GM20000 (cell line): ENCODE measurements at places on chromosomes 7 and 10.

DNA sequence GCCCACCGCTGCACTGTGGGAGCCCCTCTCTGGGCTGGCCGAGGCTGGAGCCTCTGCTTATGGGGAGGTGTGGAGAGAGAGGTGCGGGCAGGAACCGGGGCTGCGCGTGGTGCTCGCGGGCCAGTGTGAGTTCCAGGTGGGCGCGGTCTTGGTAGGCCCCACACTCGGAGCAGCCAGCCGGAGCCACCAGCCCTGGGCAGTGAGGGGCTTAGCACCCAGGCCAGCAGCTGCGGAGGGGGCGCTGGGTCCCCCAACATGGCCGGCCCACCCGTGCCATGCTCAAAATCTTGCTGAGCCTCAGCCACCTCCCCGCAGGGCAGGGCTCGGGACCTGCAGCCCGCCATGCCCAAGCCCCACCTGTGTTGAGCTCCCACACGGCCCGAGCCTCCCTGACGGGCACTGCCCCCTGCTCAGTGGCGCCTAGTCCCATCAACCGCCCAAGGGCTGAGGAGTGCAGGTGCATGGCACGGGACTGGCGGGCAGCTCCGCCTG, 856.8 kb upstream of the CELF2 start:
- DNase-seq = no peak

DNA sequence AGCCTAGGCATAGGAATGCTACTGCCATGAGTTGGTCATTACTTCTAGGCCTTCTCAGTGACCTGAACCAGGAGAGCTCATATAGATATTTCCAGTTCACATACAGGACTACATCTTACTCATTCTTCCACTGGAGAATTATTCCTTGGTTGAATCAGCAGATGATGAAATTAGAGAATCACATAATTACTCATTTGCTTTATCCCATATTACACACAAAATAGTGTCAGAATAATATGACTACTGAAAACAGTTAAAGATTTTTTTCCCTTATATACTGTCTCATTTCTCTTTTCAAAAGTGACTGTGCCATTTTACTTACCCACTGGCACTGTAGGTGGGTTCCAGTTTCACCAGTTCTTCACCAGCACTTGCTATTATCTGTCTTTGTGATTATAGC, 18.5 kb downstream of the BMS1 start:
- no peak for DNase-seq

- no peak for DNase-seq
Observed at GRCh38 chr10:131444862-131445461, 133.4 kb upstream of the TCERG1L start.

DNA sequence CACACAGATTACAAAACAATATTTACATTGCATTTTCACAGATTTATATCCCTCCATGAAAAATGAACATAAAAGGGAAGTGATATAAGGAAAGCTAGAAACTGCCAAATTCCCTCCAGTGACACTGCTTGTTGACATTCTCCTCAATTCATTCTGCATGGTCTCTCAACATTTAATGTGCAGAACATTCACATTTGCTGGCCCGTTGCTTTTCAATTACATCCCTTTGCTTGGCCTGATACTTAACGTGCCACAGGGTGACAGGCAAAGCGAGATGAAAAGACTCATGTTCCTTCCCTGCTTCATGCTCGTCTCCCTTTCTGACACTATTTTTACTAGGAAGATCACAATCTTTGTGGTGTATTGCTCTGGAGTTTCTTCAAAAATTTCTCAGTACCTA, 1019.7 kb upstream of the LRRN3 start:
- no peak for DNase-seq

GRCh38 chr7:17132726-17133125, 165.7 kb upstream of the AHR start:
- DNase-seq = no peak

DNA sequence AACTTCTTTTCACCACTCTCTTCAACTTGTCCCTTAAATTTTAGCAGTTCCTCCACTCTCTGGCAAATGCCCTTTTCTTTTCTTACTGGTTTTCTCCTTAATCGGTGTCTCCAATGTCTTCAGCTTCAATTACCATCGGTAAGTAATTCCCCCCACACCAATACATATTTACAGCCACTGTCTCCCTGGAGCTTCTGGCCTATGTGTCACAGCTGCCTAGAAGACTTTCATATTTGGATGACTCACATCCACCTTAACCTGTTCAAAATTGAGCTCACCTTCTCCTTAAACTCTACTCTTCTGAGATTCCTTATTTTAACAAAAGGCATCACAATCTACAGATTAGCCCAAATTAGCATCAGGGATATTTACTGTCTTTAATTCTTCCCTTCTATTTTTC, 380.4 kb downstream of the POM121L12 start:
- no peak for DNase-seq

DNA sequence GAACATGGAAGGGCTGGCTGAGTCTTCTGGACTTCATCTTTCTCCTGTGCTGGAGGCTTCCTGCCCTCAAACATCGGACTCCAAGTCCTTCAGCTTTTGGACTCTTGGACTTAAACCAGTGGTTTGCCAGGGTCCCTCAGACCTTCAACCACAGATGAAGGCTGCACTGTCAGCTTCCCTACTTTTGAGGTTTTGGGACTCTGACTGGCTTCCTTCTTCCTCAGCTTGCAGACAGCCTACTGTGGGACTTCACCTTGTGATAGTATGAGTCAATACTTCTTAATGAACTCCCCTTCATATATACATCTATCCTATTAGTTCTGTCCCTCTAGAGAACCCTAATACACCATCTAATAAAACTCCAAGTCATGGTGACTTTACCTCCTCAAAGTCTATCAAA, 4.0 kb upstream of the CLEC5A start:
- no peak for DNase-seq

- DNase-seq = no peak
Observed at GRCh38 chr10:99979066-99979685, 30.6 kb downstream of the DNMBP start.

DNA sequence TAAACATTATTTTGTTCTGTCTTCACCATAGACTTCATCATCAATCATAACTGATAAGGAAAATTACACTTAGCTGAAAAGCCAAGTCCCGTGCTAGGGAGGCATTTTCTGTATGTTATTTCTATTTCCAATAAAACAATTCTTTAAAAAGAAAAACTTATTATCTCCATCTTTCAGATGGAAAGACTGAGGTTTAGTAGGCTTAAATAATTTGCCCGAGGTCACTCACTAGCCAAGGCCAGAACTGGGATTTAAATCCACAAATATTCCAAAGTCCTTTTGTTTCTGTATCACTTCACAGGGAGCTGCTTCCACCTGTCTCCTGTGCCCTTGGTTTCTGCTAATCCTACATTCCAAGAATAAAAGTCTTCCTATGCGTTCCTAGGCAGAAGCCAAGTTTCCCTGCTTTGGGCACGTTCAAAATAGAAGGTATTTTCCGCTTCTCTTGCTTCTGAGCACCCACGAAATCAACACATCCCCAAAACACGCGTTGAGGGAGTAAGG, 732 bp downstream of the CPVL start:
- no peak for DNase-seq

GRCh38 chr10:72254813-72255568, 18.7 kb upstream of the DDIT4 start:
- peak; percentile 47 for DNase-seq

DNA sequence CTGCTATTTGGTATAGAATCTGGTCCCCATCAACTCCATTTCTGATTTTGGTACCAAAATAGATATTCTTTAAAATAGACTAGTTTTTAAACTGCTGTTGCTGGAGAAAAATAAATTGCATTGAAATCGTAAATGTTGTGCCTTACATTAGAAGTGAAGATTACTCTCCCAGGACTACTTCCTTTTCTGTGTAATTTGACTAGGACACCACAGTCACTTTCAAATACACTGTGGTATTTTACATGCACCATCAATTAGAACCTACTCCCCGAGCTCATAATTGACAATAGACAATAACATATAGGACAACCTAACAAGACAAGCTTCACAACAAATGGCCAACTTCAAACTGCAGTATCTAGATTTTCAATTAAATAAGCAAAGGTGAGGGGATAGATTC, 211.5 kb downstream of the DGKB start:
- DNase-seq = no peak

DNA sequence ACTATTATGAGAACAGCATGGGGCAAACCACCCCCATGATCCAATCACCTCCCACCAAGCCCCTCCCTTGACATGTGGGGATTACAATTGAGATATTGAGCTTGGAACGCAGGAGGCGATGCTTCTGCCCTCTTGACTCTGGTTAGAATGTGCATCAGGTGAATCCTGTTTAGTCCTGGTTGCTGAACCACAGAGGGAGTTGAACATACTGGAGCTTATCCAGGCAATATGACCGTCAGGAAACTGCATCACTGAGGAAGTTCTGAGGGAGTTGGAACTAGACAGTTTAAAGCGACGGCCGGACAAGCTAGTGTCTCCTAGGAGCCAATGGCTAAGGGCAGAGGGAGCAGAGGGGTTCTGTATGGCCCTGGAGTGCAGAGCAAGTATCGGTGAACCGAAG, 31.8 kb upstream of the GARS1 start:
- DNase-seq = no peak

DNA sequence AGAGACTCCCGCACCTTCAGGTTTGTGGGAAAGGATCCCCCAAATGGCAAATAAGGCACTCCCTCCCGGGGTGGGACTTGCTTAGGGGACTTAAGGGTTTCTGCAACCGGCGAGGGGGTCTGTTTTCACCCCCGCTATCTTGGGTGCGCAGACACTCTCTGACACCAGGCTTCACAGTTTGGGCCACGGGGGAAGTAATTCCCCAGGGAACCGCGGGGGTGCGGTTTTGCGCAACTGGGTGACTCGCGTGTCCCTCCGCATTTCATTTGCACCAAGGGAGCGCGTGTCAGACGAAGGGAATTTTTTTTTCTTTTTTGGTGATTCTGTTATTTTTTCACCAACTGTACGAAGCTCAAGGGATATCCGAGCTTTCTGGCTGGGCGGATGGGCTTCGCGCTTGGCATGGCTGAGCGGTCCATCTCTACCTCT, 1.7 kb downstream of the GRM8 start:
- peak; percentile 16 for DNase-seq

DNA sequence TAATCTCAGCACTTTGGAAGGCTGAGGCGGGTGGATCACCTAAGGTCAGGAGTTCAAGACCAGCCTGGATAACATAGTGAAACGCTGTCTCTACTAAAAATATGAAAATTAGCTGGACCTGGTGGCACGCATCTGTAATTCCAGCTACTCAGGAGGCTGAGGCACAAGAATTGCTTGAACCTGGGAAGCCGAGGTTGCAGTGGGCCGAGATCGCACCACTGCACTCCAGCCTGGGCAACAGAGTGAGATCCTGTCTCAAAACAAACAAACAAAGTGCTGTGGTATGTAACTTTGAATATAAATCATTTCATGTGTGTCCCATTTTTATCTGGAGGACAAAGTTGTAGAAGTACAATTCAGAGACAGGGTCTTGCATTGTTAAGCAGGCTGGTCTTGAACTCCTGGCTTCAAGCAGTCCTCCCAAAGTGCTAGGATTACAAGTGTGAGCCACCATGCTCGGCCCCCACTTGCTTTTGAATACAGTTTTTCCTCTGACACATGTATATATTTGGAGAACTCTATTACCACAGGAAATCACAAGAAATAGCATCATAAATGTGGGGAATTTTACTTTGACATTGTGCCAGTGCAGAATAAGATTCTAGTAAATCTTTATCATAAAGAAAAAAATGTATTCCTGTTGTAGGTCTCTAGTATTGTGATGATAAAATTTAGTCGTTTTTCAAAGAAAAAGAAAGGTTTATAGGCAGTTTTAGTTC, 32.6 kb downstream of the PTPN12 start:
- no peak for DNase-seq

DNA sequence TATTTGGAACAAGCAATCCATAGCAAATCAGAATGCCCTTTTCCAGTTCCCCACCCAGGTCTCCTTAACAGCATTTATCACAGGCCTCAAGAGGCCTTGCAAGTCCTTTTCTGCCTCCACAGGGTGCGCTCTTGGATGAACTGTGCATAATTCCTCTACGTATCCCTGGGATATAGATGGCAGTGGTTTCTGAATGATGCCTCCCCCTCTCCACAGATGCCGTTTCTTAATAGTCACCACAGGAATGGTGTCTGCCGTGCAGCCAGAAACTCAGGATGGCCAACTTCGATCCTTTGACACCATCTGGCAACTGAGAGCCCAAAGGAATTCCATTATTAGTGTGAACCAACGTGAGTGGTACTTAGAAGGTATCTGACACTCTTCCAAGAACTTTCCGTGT, 43.1 kb downstream of the JAZF1 start:
- DNase-seq = no peak

DNA sequence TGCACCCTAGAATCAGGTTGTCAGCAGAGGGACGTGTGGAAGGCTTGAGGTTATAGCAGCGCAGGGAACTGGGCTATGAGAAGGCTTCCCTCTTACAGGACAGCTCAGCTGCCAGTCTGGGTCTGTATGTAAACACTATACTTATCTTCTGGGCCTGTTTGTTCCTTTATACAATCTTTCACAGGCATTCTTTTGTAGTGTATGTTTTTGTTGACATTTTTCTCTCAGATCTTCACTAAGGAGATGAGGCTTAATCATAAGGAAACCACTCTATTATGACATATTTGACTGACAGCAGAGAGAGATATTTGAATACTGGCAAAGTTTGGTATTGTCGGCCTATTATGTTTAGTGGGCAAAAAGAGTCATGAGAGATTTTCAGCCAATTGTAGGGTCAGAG, 929 bp downstream of the GBF1 start:
- no peak for DNase-seq

GRCh38 chr10:98088186-98088971, 46.1 kb upstream of the R3HCC1L start:
- DNase-seq = no peak

GRCh38 chr7:116571552-116571951, 46.7 kb downstream of the CAV1 start:
- no peak for DNase-seq

GRCh38 chr7:93030605-93031225, 87.1 kb downstream of the SAMD9 start:
- no peak for DNase-seq

DNA sequence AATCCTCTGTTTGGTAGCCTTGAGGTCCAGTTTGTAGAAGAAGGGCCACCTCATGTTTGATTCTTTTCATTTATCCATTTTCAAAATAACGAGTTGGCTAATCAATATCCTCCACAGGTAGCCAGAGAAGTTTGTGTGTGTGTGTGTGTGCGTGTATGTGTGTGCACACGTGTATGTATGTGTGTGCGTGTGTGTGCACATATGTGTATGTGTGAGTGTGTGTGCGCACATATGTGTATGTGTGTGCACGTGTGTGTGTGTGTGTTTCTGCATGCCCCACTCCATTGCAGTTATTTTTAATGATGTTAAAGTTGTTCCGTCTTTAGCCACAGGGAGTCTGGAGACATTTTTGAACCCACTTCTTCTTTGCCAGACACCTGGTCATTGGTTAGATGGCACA, 112.8 kb upstream of the PRKCQ start:
- DNase-seq = no peak

GRCh38 chr7:101832685-101833375, 15.4 kb downstream of the CUX1 start:
- no peak for DNase-seq
